Forelimb muscle (tissue), 1 donor: ENCODE measurements at places on chromosomes 1 and 21. TPM values are rescaled to one million over a fixed set of nuclear protein-coding genes. Genes with fewer than 3 reads are reported as not detected.

ODF2L gene
- 18.9 TPM for polyA plus RNA-seq

VWA5B1 gene
- 0.13 TPM for polyA plus RNA-seq

SH2D2A gene
- polyA plus RNA-seq = 0.39 TPM

DAB1 gene
- polyA plus RNA-seq = 3.6 TPM

SPRR4 gene
- not detected for polyA plus RNA-seq

SELENOF gene
- 116 TPM for polyA plus RNA-seq

ANGPTL3 gene
- 0.30 TPM for polyA plus RNA-seq

AK5 gene
- 5.8 TPM for polyA plus RNA-seq

FAM151A gene
- 0.34 TPM for polyA plus RNA-seq

FGR gene
- 1.4 TPM for polyA plus RNA-seq
